ENCODE measurements at places on chromosomes 7 and 10.

DNA sequence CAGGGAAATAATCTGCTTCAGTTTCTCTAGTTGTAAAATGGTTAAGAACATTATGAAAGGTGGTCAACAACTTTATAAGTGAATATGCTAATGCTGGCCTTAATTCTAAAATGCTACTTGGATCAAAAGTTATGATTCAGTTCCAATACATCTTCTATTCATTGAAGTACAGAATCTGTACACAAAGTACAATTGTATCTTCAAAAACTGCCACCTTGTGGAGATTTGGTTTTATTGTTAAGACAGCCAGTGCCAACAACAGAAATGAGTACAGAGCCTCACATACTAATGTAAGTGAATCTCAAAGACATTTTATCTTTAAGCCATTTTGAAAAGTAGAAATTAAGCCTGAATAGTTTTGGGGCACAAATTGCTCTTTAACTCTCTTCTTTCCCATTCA is 194.0 kb downstream of the CFTR start:
- DNase-seq: no peak

GRCh38 chr7:112869111-112869774 is 79.0 kb upstream of the TMEM168 start:
- peak; percentile 30 for DNase-seq

DNA sequence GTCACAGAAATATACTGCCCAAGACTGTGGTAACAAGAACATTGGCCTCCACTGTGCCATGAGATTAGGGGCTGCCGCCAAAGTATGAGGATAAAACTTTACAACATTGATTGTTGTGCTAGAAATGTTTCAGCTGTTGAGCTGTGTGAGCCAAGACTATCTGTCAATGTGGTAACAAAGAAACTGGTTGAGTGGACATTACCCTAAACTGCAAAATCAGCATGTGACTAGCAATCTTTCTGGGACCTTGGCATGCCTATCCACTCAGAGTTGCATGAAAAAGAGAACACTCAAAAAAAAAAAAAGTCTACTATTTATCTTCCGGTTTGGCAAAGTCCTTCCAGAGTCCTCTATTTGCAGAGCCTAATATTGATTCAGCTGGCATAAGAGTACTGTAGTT is 605.6 kb upstream of the CNTNAP2 start:
- DNase-seq: no peak

GRCh38 chr10:3935933-3936359 is 150.9 kb upstream of the KLF6 start:
- no peak for DNase-seq

DNA sequence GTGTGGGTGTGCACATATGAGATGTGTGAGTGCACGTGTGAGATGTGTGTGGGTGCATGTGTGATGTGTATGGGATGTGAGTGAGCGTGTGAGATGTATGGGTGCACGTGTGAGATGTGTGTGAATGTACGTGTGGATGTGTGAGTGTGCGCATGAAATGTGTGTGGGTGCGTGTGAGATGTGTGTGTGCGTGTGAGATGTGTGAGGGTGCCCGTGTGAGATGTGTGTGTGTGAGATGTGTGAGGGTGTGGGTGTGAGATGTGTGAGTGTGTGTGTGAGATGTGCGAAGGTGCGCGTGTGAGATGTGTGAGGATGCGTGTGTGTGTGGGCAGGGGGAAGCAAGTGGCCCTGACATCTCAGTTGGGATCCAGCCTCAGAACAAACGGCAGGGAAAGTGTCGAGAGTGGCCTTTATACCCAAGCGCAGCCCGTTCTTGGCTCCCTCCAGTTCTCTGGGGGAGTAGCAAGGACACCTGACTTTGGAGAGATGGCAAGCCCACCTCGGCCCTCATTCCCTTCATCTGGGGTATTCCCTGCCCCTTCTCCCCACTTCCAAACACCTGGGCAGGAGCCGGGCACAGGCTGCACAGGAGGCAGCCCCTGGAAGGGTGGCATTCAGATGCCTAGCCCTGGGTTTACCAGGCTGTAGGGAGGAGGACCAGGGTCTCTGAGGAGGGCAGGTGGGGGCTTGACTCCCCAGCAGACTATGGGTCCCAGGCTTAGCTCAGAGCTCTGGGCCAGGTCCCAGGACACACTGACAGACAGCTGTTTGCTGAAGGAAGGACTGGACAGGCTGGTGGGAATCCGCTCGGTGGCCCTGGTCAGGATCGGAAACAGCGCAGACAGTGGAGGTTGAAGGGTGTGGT is 31.6 kb downstream of the PPIF start:
- DNase-seq: no peak

DNA sequence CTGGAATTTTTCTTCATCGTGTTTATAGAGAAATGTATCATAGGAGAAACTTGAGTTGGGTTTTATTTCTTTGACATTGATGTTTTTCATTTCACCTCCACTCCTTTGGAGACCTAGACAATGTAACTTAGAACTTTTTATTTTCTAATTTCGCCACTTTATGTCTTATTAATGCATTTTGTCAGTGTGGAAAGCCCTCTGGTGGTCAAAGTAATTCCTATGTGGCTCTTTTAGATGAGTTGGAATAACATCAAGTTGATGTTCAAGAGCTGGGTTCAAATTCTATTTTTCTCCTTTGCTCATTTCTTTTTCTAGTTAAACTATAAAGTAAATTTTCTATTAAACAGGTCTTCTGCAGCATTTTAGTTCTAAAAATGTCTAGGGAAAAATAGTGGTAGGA is 478.6 kb downstream of the LRMDA start:
- DNase-seq: no peak

DNA sequence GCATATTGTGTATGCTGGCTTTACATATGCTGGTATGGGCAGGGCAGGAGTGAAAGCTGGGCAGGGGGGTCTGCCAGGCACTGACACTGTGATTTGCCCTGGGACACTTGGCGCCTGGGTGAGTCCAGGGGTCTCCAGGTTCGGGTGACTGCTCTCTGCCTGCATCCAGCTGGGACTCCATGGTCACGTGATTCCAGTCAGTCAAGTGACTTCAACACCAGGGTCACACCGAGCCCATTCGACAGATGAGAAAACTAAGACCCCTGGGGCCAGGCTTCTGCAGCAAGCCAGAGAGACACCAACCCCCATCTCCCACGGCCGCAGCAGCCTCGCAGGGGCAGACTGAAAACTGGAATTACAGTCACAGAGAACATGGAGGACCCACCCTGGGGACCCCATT is 30.0 kb downstream of the MMD2 start:
- DNase-seq: no peak

GRCh38 chr7:144777005-144777839 is 58.6 kb downstream of the TPK1 start:
- no peak for DNase-seq

GRCh38 chr7:4179688-4180380 is 502.3 kb upstream of the FOXK1 start:
- no peak for DNase-seq

GRCh38 chr10:28890121-28890950 is 213.0 kb downstream of the BAMBI start:
- no peak for DNase-seq

DNA sequence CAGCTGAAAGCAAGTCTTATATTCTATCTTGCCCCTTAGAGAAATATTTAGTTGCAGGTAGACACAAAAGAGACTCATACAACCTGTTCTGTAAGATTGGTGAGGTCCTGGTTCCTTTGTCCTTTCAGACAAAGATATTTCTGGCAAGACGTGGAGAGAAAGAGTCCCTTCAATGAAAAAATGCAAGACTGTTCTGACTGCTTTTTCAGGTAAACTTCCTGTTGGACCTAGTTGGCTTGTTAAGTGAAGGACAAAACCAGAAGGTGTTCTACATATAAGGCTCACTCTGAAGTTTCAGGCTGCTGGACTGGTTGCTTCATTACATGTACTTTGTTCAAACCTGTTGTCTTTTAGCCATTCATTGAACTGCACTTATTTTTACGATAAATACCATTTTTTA is 119.0 kb upstream of the PTPRZ1 start:
- DNase-seq: no peak

DNA sequence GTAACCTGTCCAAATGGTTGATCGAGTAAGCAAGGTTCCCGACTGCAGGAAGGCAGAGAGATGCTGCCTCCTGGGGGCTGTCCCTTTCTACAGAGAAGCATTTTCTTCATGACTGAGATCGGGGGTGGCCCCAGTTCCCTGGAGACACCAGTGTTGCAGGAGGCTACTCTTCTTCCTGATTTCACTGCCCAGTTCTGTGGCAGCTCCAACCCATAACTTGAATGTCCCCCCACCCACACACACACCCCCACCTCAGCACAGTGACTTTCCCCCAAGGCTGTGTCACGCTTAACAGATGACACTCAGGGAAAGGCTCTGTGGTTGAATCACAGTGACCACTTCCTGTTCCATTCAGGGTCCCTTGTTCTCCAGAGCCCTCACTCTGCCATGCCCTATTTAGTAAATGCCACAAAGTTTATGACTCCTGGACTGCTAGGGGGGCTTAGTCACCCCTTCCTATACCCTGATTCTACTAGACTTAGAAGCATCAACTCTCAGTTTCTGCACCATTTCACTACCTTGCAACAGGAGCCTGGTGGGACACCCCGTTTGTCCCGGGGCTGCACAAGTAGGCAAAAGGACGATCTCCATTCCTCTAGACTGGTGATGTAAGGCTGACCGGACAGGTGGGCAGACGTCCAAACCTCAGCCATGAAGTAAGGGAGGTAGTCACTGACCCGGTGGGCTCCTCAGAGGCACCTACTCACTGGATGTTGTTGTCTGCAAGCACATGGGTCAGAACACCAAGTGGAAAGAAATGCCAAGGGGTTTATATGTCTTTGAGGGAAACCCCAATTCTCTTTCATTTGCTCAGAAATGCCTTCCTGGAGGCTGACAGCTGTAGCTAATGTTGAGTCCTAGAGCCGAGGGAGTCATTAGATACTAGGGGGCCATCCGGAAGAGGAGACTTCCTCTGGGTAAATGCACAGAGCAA is 31.3 kb upstream of the SMC3 start:
- peak; percentile 48 for DNase-seq

DNA sequence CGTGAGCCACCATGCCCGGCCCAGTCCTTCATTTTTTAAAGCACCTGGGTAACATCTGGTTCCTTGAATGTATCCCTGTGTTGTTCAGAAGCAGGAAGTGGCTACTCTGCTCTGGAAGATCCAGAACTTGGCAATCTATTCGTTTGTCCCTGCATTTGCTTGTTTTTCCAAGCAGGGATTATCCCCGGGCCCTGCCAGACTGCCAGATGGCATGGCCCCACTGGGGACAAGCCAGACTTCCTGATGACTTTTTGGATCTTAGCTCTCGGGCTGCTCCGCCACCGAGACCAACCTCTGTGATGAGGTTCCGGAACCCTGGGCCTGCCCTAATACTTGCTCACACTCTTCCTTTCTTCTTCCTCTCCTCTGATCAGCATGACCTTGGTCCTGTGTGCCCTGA is 496.7 kb downstream of the TYW1 start:
- no peak for DNase-seq

- no peak for DNase-seq
Observed at GRCh38 chr10:22780474-22780885, 66.1 kb upstream of the PIP4K2A start.

- DNase-seq: no peak
Observed at GRCh38 chr10:13201132-13201531, 33.0 kb downstream of the UCMA start.

GRCh38 chr7:8536431-8536830 is 103.0 kb downstream of the NXPH1 start:
- DNase-seq: no peak

DNA sequence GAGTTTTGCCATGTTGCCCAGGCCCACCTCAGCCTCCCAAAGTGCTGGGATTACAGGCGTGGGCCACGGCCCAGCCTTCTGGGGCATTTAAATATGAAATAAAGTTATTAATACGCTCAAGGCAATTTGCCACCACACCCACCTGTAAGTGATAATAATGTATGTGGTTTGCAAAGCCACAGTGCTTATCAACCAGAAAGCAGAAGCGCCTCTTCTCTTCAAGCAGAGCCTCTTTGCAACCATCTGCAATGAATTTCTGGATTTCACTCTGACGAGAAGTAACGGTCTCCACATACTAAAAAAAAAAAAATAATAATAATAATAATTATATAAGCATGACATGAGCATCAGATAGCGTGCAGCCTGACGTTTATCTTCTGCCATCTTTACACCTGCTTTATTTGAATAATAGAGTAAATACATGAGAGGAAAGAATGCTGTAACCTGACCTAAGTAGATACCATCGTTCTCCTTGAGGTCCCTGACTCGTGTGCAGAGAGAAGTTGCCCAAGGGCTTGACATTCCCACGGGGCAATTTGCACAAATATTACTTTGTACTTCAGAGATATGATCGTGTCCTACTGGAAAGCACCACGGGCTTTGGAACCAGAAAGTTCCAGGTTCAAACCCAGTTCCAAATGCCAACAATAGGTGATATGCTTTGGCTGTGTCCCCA is 34.0 kb downstream of the BRI3 start:
- no peak for DNase-seq

DNA sequence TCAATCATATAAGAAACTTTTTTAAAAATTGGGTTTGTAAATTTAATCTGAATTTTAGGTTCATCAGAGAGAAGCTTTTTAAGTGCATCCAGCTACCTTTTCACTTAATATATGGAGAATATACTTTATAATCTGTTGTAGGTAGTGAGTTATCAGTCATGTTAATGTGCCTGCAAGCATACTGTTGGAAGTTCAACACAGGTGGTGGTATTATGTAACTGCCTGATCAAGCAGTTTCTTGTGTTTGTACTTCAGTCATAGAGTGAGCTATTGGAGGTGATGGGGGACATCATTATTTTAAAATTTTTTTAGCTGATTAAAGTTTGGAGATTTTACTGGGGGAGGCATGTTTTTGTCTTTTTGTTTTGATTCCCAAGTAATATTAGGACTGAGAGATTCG is 2.5 kb downstream of the TNKS2 start:
- no peak for DNase-seq

DNA sequence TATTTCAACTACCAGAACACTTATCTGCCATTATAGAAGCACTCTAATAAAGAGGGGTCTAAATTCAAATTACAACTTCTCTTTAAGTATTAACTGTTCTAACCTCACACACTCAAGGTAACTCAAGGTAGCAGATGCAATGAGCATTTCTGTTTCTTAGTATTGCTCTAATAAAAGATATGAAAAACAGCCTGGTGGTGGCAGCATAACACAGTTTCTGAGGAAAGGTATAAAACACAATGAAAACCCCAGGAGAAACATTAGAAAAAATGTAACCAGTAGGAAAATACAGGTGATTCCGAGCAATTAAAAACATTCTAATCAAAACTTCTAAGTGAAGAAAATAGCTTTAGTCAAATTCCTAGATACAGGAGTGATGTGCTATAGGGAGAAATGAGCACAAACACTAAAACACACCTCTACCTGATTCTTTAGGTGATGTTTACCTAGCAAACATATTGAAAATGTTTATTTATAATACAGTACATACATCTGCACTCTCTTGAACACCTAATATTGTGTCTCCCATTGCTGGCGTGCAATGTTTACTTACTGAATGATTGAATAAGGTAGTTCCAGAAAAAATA is 3.5 kb downstream of the MKRN1 start:
- DNase-seq: peak; percentile 27

Measured in T-helper 2 cell (primary cell).